Cerebellar nuclear complex (tissue), 1 donor: ENCODE measurements at places on chromosomes 7 and 10.

- DNase-seq = no peak
These were observed 28.0 kb downstream of the ABRAXAS2 start for GRCh38 chr10:124829447-124830115.

DNA sequence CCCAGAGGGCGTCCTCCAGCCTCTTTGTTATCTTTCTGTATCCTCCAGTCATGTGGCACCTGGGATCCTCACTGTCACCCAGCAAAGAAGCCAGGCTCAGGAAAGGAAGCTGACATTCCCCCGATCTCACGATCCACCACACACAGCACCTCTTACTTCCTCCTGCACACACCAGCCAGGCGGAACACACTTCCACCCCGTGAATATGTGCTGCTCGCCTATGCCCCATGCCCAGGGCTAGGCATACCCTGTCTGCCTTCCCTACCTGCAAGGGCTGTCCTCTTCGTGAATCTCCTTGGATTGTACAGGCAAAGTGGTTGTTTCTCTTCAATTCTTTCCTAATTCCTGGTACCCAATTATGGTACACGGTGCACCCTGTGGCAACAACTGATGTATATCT, 191.0 kb downstream of the TNS3 start:
- no peak for DNase-seq

GRCh38 chr7:111113263-111114017, 22.5 kb downstream of the LRRN3 start:
- DNase-seq = no peak

DNA sequence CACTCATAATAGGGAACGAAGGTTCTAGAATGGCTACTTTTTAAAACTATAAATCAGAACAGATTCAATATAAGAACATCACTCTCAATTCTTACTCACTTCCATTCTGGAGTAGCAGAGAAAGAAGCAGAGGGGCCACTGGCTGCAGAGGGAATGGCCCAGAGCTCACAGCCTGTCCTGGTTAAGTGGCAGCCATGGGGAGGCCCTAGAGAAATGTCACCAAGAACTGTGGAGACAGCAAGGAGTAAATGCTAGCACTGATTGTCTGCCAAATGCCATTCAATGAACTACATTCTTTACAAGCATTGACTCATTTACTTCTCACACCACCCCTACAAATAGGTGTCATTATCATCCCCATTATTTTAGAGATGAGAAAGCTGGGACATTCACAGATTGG, 74.6 kb upstream of the KCNMA1 start:
- no peak for DNase-seq

DNA sequence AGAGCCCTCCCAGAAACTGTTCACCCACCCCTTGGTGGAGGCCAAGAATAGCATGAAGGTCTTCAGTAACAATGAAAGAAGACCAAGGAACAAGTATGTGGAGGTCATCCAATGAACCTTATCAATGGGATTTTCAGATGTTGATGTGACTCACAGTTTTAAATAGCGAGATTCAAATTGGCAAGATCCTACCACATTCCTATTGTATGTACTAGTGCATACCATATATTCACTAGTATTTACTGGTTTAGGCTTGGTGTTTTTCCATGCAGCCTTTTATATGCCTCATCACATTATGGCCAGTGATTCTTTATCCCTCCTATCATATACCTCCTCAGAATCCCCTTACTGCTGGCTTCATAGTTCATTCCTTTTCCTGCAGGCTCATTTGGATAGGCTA, 54.4 kb downstream of the ITGB8 start:
- DNase-seq = no peak

DNA sequence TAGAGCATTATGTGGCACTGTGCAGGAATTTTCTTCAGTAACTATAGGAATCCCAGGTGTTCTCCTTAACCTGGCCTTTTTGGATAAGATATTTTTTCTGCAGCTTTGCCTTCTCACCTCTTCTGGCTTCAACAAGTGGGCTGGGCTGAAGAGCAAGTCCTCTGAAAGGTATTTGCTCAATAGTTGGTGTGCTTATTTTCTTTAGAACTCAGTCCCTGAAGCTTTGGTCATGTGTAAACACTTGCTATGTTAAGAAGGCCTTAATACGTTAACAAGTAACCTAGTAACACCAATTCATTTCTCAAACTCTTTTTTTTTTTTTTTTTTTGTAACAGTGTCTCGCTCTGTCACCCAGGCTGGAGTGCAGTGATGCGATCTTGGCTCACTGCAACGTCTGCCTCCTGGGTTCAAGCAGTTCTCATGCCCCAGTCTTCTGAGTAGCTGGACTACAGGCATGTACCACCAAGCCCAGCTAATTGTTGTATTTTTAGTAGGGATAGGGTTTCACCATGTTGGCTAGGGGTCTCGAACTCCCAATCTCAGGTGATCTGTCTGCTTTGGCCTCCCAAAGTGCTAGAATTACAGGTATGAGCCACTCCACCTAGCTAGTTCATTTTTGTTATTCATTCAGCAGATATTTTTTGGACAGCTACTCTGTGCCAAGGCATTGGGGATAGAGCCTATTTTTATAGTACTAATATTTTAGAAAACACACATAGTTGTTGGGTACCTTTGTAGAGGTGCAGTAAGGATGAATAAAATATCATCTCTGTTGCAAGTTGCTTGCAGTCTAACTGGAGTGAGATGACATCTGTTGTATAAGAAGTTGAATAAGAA, 164.6 kb downstream of the SND1 start:
- no peak for DNase-seq
